SK-N-SH (cell line): ENCODE measurements at places on chromosomes 5 and 9. TPM values are rescaled to one million over a fixed set of nuclear protein-coding genes. Genes with fewer than 3 reads are reported as not detected.

GRCh38 chr5:112116371-112116770 is 302.7 kb downstream of the EPB41L4A start:
- H3K27me3 ChIP-seq: no peaks in the 10 kb centered on the region
- no peak overlapping the region for H3K4me3 ChIP-seq
- no peak for DNase-seq
- H3K27ac ChIP-seq: peak overlapping the region; percentile 34; the same call in 1 of the 2 replicates
- H3K36me3 ChIP-seq: no peaks in the 10 kb centered on the region

GRCh38 chr5:3139499-3139931 is 388.0 kb upstream of the IRX2 start:
- no peaks in the 10 kb centered on the region for H3K4me1 ChIP-seq
- H3K4me3 ChIP-seq: no peak overlapping the region
- no peak overlapping the region for H3K27ac ChIP-seq
- no peak for DNase-seq
- H3K27me3 ChIP-seq: no peaks in the 10 kb centered on the region; the same call in 1 of the 2 replicates

- DNase-seq: no peak
- H3K4me3 ChIP-seq: no peak overlapping the region
- no peaks in the 10 kb centered on the region for H3K36me3 ChIP-seq
- no peaks in the 10 kb centered on the region for H3K27me3 ChIP-seq
Observed at GRCh38 chr9:94875300-94876020, 149.0 kb downstream of the AOPEP start.

PRLR gene
- 0.13 and 0.34 TPM in 2 replicates for polyA plus RNA-seq

GRCh38 chr9:7103367-7103766 is 345.6 kb downstream of the KDM4C start:
- H3K4me3 ChIP-seq: no peak overlapping the region
- peak; percentile 3 for DNase-seq
- no peaks in the 10 kb centered on the region for H3K4me1 ChIP-seq
- H3K27me3 ChIP-seq: no peaks in the 10 kb centered on the region
- H3K36me3 ChIP-seq: no peaks in the 10 kb centered on the region
- no peak overlapping the region for H3K27ac ChIP-seq

GRCh38 chr9:24459953-24460352 is 85.7 kb downstream of the IZUMO3 start:
- no peaks in the 10 kb centered on the region for H3K27me3 ChIP-seq
- no peak overlapping the region for H3K27ac ChIP-seq
- no peaks in the 10 kb centered on the region for H3K36me3 ChIP-seq
- DNase-seq: no peak
- no peaks in the 10 kb centered on the region for H3K4me1 ChIP-seq

- no peak overlapping the region for H3K27ac ChIP-seq
- H3K27me3 ChIP-seq: no peaks in the 10 kb centered on the region
- DNase-seq: no peak
- no peaks in the 10 kb centered on the region for H3K4me1 ChIP-seq
- H3K4me3 ChIP-seq: no peak overlapping the region
- no peaks in the 10 kb centered on the region for H3K36me3 ChIP-seq
Observed at GRCh38 chr5:89097103-89097502, 214.1 kb upstream of the MEF2C start.

DNA sequence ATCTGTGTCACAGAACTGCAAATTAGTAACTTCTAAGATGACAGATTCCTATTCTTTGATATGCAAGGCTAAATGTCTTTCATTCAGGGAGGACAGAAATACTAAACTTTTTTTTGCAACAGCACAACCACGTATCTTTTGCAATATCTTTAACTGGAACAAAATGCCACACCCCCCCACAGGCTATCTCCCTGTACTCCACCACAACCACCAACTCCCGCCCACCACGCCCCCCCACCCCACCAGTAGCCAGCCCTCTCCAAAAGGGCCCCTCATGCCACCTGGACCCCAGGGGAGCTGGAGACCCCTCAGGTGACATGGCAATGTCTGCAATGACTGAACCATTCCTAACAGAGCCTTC is 131.8 kb downstream of the ROR2 start:
- H3K4me1 ChIP-seq: no peaks in the 10 kb centered on the region
- H3K36me3 ChIP-seq: no peaks in the 10 kb centered on the region
- no peaks in the 10 kb centered on the region for H3K27me3 ChIP-seq
- H3K4me3 ChIP-seq: no peak overlapping the region
- DNase-seq: no peak
- H3K27ac ChIP-seq: no peak overlapping the region; the same call in 1 of the 2 replicates

IL33 gene
- not detected in 2 replicates for polyA plus RNA-seq

DNA sequence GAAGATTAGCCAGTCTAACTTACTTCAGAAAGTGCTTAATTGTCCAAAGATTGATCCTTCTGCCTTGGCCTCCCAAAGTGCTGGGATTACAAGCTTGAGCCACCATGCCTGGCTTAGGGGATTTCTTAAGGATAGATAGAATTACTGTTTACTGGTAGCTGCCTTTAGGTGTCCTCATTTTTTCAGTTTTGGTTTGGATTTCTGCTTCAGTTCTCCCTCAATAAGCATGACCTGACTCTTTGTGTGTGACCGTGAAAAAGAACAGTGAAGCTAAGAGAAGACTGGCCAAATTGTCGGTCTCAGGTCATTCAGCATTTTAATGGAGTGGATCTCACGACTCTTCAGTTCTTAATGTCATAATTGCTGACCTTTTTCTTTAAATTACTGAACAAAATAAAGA is 22.9 kb upstream of the CMYA5 start:
- H3K36me3 ChIP-seq: peaks cover 49% of the 10 kb centered on the region
- no peak for DNase-seq
- no peaks in the 10 kb centered on the region for H3K4me1 ChIP-seq
- no peak overlapping the region for H3K4me3 ChIP-seq

- H3K4me3 ChIP-seq: no peak overlapping the region
- no peaks in the 10 kb centered on the region for H3K4me1 ChIP-seq
- H3K27me3 ChIP-seq: no peaks in the 10 kb centered on the region
- H3K27ac ChIP-seq: no peak overlapping the region
- DNase-seq: no peak
Observed at GRCh38 chr5:29193972-29194371, 1999.5 kb upstream of the CDH6 start.

DNA sequence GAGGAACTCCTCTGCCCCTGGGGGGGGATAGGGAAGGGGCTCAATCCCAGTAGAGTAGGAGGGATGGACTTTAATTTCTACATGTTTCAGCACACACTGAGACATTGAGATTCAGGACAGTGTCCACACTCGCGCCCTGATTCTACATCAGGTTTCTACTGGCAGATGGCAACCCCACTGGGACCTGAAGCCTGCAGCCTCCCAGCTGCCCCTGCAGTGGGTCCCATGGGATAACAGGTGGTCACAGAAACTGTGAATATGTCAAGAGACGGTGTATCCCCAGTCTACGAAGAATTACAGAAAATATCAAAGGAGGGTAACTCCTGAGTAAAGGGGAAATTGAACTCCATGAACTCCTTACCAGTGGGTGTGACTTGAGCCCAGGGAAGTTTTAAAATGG is 2.4 kb upstream of the TERT start:
- H3K4me1 ChIP-seq: no peaks in the 10 kb centered on the region
- peaks cover 45% of the 10 kb centered on the region for H3K27me3 ChIP-seq
- DNase-seq: no peak
- H3K4me3 ChIP-seq: no peak overlapping the region
- no peaks in the 10 kb centered on the region for H3K36me3 ChIP-seq

DNA sequence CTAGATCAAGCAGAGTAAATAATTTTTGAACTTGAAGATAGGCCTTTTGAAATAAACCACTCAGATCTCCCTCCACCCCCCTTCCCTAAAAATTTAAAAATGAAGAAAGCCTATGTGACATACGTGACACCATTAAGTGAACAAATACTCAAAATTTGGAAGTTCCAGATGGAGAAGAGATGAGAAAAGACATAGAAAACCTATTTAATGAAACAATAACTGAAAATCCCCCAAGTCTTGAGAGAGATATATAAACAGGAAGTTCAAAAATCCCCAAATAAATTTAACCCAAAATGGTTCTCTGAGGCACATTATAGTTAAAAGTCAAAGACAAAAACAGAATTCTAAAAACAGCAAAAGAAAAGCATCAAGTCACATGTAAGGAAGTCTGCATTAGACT is 428.6 kb downstream of the PSAT1 start:
- no peaks in the 10 kb centered on the region for H3K36me3 ChIP-seq
- H3K27ac ChIP-seq: no peak overlapping the region
- no peaks in the 10 kb centered on the region for H3K4me1 ChIP-seq
- no peak for DNase-seq

MYMK gene
- not detected in 2 replicates for polyA plus RNA-seq

GRCh38 chr5:1995491-1995890 is 112.8 kb upstream of the IRX4 start:
- H3K27ac ChIP-seq: no peak overlapping the region
- DNase-seq: no peak
- H3K4me3 ChIP-seq: no peak overlapping the region
- H3K36me3 ChIP-seq: no peaks in the 10 kb centered on the region
- peaks cover 10% of the 10 kb centered on the region for H3K27me3 ChIP-seq

DNA sequence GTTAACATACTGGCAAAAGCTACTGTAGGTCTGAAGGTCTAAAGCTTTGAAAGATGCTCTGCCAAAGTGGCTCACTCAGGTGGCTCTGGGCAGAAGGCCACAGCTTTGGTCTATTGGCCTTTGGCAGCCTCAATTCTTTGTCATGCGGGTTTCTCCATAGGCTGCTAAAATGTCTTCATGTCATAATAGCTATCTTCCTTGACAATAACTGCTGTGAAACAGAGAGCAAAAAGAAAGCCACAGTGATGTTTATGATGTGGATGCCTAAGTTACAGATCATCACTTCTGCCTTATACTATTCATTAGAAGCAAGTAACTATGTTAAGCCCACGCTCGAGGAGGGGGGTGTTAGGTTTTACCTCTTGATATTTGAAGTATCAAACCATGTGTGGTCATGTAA is 906.1 kb upstream of the CDH9 start:
- DNase-seq: no peak
- no peak overlapping the region for H3K27ac ChIP-seq
- H3K4me1 ChIP-seq: no peaks in the 10 kb centered on the region
- H3K36me3 ChIP-seq: no peaks in the 10 kb centered on the region
- no peak overlapping the region for H3K4me3 ChIP-seq

DNA sequence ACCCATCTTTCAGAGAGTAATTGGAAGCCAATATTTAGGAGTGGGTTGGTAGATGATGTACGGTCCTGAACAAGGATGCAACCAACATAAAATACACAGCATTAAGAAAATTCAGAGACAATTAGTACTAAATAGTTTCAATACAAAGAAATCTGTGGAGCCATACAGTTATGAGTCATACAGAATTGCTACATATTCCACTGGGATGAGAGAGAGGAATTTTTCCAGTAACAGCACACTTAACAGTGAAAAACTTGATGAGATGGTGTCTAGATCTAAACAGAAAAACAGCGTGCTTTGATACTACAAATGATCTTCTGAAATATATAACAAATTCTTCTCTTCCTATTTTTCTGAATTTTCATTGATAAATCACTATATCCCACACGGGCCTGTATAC is 1999.3 kb upstream of the CDH9 start:
- no peak overlapping the region for H3K27ac ChIP-seq
- no peaks in the 10 kb centered on the region for H3K27me3 ChIP-seq
- DNase-seq: no peak
- H3K4me3 ChIP-seq: no peak overlapping the region

DNA sequence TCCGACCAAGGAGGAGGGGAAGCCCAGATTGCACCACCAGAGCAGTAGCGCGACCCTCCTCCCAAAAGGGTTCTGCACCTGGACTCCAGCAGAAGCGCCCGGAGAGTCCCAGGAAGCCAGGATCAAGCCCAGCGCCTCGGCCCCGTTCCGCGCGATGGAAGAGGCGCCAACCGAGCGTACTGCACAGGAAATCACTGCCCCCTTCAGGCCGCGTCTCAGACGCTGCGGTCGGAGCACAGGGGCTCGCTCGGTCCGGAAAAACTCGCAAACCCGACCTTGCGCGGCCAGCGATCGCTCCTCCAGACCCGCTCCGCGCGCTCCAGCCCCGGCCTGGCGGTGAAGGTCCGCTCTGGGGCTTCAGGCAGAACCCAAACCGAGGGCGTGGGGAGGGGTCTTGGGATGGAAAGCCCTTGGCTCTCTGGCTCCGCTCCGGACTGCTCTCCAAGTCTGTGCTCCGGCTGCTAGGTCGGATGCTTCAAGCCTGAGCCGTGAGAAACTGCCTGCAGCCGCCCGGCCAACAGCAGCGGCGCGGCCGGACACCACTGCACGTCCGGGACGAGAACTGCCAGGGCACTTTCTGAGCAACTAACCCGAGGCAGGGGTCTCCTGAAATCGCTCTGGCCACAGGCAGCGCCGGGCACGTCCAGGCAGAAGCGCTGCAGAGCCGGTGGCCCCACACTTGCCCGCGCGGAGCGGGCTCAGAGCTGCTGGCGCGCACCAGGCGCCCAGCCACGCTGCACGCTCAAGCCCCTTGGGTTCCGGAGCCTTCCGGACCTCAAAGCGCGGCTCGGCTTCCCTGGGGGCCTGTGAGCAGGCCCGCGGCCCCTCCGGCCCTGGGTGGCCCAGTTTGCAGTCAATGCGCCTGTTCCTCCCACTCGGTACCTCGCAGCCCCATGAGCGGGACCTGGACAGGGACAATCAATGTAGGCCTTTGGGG is 1.3 kb downstream of the GABBR2 start:
- no peaks in the 10 kb centered on the region; the same call in 1 of the 2 replicates for H3K4me1 ChIP-seq
- H3K36me3 ChIP-seq: no peaks in the 10 kb centered on the region
- no peak overlapping the region for H3K27ac ChIP-seq
- DNase-seq: peak; percentile 84
- H3K27me3 ChIP-seq: peaks cover 54% of the 10 kb centered on the region

- H3K27ac ChIP-seq: no peak overlapping the region
- peaks cover 16% of the 10 kb centered on the region; the same call in 1 of the 2 replicates for H3K4me1 ChIP-seq
- H3K36me3 ChIP-seq: peaks cover 6% of the 10 kb centered on the region
- H3K4me3 ChIP-seq: no peak overlapping the region
- H3K27me3 ChIP-seq: no peaks in the 10 kb centered on the region
Observed at GRCh38 chr9:113919871-113920270, 43.8 kb downstream of the ZNF618 start.

GLRA1 gene
- not detected in 2 replicates for polyA plus RNA-seq

TMEM167A gene
- polyA plus RNA-seq: 23.7 and 38.2 TPM in 2 replicates

PCDHA4 gene
- polyA plus RNA-seq: 1.2 and 1.4 TPM in 2 replicates

DNA sequence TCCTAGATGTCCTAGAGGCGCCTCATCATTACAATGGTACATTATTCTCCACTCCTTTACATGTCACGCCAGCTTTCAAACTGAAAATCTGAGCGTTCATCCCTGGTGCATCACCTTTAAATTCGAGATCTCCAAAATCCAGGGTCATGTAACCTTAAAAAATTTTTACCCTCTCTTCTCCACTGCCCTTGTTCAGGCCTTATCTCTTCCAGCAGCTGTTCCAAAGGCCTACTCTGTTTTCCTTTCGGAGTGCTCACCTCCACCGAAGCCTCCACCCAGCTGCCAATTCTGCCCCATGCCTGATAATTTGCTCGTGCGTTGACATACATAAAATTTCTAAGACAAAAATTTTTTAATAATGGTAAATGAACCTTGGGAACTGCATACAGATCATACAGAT is 950 bp upstream of the MSH3 start:
- no peaks in the 10 kb centered on the region for H3K27me3 ChIP-seq
- H3K36me3 ChIP-seq: peaks cover 13% of the 10 kb centered on the region
- peak overlapping the region; percentile 84 for H3K4me3 ChIP-seq
- no peak for DNase-seq
- H3K4me1 ChIP-seq: peaks cover 15% of the 10 kb centered on the region

FLT4 gene
- polyA plus RNA-seq: 0.02 and 0.05 TPM in 2 replicates

- H3K4me3 ChIP-seq: no peak overlapping the region
- DNase-seq: no peak
- H3K4me1 ChIP-seq: no peaks in the 10 kb centered on the region
- peak overlapping the region; percentile 40; the same call in 1 of the 2 replicates for H3K27ac ChIP-seq
- no peaks in the 10 kb centered on the region for H3K36me3 ChIP-seq
Observed at GRCh38 chr5:58940446-58940845, 357.6 kb downstream of the RAB3C start.
